ENCODE measurements at places on chromosomes 6 and 20. TPM values are rescaled to one million over a fixed set of nuclear protein-coding genes. Genes with fewer than 3 reads are reported as not detected.

DNA sequence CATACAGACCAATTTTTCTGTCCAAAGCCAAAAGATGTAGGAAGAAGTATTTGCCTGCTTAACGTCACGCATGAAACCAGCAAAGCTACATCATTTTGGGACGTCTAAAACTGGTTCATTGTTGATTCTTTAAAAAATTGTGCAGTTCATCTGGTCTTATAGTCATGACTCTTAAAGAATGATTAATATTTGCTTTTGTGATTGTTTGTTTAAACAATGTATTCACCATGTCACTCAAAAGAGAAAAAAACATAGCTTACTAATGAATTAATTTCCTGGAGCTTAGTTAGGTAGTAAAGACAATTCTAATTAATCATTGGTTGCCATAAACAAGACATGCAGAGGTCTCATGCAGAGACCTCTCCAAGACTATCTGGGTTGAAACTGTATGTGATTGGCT, 157.3 kb downstream of the RPS12 start:
- DNase-seq, result no peak

- no peak for DNase-seq
These were observed 271.5 kb upstream of the FOXQ1 start for GRCh38 chr6:1040393-1040792.

GRCh38 chr6:1200409-1201101, 111.3 kb upstream of the FOXQ1 start:
- DNase-seq, result no peak

- DNase-seq, result no peak
These were observed 171.5 kb downstream of the ALDH8A1 start for GRCh38 chr6:134778431-134778830.

GRCh38 chr20:45850238-45850637, 7.0 kb downstream of the ACOT8 start:
- DNase-seq, result no peak

- DNase-seq, result no peak
These were observed 210.0 kb downstream of the OGFRL1 start for GRCh38 chr6:71498638-71499037.

DNA sequence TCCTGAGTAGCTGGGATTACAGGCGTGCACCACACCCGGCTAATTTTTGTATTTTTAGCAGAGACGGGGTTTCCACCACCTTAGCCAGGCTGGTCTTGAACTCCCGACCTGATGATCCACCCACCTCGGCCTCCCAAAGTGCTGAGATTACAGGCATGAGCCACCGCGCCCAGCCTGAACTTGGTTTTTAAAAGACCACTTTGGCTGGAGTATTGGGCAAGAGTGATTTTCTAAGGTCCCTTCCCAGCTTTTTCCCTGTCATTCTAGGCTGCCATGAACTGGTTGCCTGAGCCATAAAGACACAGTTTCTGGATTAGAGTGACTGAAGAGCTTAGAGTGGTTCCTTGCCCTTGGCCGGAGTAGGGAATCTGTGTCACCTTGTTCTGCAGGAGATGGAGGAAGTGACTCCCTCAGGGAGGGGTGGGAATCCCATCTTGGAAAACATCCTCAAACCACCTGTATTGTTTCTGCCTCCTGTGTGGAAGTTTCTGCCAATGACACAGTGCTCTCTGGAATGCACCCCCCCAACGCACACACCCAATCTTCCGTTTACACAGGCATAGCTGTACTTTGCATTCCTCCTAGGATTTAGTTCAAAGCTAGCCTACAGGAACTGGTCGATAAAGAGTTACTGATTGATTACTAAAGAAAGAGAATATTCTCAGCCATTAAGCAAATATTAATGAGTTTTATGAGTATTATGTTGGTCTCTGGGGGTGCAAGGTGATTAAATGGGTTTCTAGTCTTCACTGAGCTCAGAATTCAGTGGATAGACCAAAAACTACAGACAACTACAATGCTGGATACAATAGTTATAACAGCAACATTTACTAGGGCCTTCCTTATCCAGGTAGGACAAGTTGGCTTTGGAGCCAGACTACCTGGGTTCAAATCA, 18.2 kb downstream of the BCL2L1 start:
- DNase-seq, result no peak

GRCh38 chr6:31737991-31738979, 1.5 kb upstream of the MSH5 start:
- peak; percentile 68 for DNase-seq

DNA sequence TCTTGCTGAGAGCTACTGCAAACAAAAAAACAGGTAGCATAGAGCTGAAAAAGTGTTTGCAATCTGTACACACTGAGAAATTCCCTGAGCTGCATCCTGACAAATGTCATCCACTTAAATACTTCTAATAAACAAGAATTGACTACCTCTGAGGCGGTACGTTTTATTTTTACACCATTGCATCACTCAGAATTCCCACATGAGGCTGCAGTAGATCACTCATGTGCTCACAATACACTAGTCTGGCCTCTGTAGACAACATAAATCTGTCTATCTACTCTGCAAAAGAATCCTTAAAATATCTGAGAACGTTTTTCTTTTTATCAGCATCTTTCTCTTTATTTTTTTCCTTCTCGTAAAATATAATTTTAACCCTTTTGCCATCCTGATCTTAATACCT, 661.4 kb downstream of the EPHA7 start:
- DNase-seq, result no peak

DNA sequence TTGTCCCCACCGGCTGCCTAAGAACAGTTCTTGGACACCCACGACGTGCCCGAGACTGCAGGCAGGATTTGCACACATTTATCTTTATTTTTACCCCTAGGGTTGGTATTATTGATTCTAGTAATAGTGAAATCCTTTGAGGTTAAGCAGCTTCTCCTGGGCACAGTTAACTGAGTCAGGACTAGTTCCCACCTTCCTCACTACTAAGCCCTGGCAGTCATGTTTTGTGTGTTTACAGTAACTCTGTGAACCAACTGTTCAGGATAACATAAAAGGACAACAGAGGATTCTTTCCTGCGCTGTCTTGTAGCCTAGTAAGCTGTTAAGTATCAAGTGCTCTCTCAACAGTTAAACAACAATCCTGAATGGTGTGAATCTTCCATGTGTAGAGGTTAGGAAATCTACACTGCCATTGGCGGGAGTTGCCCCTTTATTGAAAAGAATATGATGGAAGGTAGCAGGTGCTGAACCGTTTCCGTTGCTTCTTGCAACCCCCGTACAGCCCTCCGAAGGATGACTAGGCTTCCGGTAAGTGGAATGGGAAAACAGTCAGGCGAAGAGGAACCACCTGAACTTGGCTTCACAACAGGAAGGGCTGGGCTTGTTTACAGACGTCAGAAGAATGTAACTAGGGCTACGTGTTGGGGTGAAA, 979 bp upstream of the SOD2 start:
- no peak for DNase-seq

The RGS17 gene
- not detected for total RNA-seq
